Smooth muscle cell of the brain vasculature (primary cell): ENCODE measurements at places on chromosomes 3 and 15.

DNA sequence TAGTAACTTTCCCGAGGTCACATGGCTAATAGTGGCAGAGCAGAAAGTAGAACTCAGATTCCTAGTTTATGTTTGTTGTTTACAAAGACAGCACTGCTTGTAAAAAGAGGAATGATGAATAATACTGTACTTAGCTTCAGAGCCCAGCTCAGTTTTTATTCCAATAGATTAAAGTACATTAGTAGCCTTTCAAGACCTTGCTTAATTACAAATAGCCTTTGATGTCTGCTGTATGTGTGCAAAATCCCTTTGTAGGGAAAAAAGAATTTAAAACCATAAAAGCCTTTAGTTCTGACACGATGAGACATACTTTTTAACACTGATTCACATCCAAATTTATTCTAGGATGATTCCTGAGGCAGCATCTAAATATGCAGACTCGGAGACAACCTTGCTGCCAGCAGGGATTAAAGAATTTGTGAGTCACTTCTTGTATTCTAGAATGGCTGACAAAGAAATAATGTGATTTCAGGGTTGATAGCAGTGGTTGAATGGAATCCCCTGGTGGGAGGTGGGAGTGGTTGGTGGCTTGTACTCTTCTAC is 324.2 kb upstream of the TGFBR2 start:
- DNase-seq, result no peak

GRCh38 chr3:97884586-97885123 is 62.8 kb downstream of the CRYBG3 start:
- no peak for DNase-seq

GRCh38 chr3:149463921-149464320 is 10.6 kb upstream of the TM4SF4 start:
- no peak for DNase-seq

GRCh38 chr3:51163051-51163450 is 222.0 kb upstream of the MANF start:
- no peak for DNase-seq

- no peak for DNase-seq
Observed at GRCh38 chr15:85337425-85338074, 42.9 kb upstream of the AKAP13 start.

- no peak for DNase-seq
Observed at GRCh38 chr15:23446215-23447106, 582 bp downstream of the GOLGA6L2 start.

DNA sequence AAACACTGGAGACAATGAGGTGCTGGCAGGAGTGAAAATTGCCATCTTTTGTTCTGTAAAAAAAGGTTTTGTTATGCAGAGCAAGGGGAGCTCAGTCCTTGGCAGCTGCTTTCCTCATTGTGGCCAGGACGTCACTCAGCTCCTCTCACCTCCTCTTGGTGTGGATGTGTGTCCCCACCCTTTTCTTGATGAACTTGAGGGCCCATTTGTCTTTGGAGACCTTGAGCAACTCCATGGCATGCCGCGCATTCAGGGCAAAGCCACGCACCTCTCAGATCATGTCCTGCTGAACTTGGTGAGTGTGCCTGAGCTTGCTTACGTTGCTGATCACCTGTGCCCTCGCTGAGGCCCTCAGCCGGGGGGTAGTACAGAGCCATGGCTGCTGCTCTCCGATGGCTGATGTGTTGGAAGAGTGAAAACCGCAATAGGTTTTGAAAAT is 24.5 kb upstream of the BDH1 start:
- DNase-seq, result no peak

DNA sequence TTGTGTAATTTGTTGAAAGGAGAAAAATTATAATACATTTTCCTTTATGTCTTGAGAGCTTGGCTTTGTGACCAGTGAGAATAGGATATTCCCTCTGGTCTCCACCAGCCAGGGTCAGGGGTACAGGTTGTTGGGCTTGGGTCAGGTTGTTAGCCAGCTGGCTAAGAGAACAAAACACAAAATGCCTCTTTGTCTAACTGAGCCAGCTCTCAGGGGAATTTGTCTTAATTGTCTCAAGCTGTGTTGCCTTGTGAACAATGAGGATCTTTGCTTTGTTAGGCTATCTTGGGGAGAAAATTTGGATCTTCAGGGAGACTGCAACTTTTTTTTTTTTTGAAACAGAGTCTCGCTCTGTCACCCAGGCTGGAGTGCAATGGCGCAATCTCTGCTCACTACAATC is 17.7 kb upstream of the GK5 start:
- no peak for DNase-seq

GRCh38 chr15:63484433-63485186 is 19.8 kb upstream of the USP3 start:
- DNase-seq, result no peak

GRCh38 chr15:27792756-27793264 is 306.3 kb downstream of the OCA2 start:
- no peak for DNase-seq

DNA sequence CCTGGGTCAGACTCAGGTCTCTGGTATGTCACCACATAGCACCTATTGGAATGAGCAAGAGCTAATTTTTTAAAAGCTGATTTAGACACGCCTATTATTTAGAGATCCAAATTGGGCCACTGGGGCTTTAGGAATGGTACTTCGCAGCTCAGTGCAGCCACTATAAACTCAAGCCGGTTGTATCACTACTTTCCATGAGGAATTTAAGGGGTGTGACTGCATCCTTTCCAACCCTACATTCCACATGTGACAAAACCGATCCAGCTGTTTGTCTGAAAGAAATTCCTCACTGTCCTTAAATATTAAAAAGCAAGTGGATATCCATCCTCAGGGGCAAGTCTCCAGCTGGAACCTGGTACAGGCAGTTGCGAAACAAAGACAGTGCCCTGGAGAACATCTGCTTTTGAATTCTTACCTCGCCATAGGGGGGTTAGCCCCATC is 12.8 kb downstream of the VGLL3 start:
- DNase-seq, result no peak

- no peak for DNase-seq
Observed at GRCh38 chr15:45586125-45586524, 1.1 kb upstream of the BLOC1S6 start.

- no peak for DNase-seq
Observed at GRCh38 chr15:48547286-48547685, 98.2 kb downstream of the FBN1 start.

GRCh38 chr3:143343031-143343430 is 223.5 kb downstream of the CHST2 start:
- DNase-seq, result no peak
